ENCODE measurements at places on chromosomes 7 and 10.
A peak's percentile ranks its signal among the peaks of the same experiment; 100 is the strongest.

DNA sequence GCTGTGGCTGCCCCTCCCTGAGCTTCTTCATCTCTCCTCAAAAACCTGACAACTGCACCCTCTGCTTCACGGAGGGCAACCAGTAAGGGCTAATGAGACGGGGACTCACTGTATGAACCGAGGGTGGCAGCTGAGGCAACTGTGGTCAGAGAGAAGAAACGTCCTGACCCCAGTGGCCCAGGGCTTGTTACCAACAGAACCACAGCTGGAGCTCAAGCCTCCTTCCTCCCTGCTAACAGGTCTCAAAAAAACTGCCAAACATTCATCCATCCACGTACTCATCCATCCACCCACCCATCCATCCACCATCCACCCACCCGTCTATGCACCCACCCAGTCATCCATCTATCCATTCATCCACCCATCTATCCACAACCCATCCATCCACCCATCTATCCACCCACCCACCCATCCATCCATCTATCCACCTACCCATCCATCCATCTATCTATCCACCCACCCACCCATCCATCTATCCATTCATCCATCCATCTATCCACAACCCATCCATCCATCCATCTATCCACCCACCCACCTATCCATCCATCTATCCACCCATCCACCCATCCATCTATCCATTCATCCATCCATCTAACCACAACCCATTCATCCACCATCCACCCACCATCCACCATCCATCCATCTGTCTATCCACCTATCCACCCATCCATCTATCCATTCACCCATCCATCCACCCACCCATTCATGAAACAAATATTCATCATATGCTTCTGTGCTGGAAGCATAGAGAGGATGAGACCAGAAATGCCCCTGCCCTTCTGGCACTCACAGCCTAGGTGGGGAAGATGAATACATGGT, 111.7 kb downstream of the PDGFA start:
- DNase-seq, result no peak

GRCh38 chr7:102236592-102237287, 49.9 kb upstream of the SH2B2 start:
- DNase-seq, result peak; percentile 43

DNA sequence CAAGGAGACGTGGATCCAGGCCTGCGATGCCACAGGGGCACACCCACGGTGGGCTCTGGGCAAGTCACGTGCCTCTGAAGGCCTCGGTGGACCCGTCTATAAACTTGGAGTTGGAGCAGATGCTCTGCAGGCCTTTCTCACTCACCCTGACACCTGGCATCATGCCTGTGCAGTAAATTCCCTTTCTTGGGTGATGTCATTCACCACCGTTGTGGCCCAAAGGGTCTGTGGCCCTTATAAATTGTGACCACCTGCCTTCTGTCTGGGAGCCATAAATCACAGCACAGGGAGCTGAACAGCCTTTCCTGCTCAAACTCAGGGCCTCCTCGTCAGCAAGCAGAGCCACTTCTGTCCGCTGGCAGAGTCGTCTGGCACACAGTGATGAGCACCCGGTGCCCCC, 52.2 kb downstream of the GPAM start:
- DNase-seq, result no peak

- DNase-seq, result no peak
Observed at GRCh38 chr7:116955340-116955739, 2.0 kb downstream of the ST7 start.

GRCh38 chr10:93757801-93758507, at the start of gene LGI1:
LGI1 (plus strand) TSS chr10:93757936; CDS start chr10:93758145, 209 bp downstream.
- no peak for DNase-seq

- no peak for DNase-seq
Observed at GRCh38 chr7:138382862-138383565, 77.0 kb upstream of the TRIM24 start.

DNA sequence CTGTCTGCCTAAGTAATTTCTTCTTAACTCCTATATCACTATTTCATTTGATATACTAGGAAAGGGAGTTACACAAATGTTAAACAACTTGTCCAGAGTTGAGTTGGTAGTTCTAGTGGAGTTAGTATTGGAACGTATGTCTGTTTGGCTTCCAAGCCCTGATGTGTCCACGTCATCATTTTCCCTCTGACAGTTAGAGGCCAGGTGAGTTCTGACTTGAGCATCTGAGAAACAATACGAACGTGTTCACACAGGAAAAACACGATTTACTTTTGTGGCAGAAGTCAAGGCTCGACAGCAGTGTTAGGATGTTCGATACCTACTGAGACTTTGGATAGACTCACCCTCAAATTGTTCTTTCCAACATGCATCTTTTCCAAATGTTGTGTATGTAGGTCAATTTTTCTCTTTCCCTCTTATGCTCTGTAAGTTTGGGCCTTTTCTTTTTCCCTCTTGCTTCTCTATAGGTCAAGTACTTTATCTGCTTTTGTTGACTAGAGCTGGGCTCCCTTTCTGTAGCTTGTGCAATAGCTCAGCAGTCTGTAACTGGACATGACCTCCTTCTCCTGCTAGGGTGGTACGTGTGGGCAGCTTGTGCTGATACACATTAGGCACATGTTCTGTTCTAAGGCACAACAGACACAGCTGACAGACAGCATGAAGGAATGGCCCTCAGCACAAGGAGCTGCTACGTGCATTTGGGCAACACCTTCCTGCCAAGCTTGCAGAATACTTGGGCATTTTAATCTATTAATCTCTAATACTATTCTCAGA, 222.9 kb downstream of the PTEN start:
- no peak for DNase-seq

- DNase-seq, result no peak
Observed at GRCh38 chr7:11846361-11846955, 14.5 kb upstream of the THSD7A start.

DNA sequence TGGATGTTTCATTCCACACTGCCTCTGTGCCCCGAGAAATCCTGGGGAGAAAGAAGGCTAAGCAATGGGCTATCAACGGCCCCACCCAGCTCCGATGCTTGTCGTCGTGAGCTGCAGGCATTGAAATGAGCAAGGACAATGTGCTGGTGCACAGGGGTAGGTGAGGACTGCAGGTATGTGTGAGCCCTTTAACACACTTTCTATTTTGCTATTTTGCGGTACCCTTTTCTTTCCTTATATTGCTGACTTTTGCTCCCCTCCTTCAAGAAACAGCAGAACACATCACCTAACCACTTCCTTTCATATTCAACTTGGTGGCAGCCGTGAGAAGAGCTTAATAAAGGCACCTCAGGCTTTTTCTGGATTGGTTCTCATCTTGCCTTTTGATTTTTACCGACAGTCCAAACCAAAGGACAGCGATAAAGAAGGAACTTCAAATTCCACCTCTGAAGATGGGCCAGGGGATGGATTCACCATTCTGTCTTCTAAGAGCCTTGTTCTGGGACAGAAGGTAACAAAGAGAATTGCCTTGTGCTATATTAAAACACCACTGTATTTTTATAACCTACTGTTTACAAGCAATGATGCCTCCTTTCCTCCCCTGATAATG, 39.2 kb downstream of the AIFM2 start:
- DNase-seq, result no peak

DNA sequence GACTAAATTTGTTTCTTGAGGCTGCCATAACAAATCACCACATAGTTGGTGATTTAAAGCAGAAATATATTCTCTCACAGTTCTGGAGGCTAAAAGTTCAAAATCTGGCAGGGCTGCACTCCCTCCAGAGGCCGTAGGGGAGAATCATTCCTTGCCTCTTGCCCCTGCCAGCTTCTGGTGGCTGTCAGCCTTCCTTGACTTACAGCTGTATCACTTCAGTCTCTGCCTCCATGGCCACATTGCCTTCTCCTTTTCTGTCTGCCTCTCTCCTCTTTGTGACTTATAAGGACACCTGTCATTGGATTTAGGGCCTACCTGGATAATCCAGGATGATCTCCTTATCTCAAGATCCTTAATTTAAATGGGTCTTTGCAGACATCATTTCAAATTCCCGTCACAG, 5.8 kb upstream of the LRRC4 start:
- no peak for DNase-seq

Data from adrenal gland (tissue), 19 donors.